Naive thymus-derived CD4-positive, alpha-beta T cell (primary cell): ENCODE measurements at places on chromosomes 11 and 22.

- no peaks in the 10 kb centered on the region for H3K4me1 ChIP-seq
- no peak for DNase-seq
- no peaks in the 10 kb centered on the region for H3K27me3 ChIP-seq
- no peak overlapping the region for H3K4me3 ChIP-seq
- H3K36me3 ChIP-seq = no peaks in the 10 kb centered on the region
These were observed 8.7 kb upstream of the MPEG1 start for GRCh38 chr11:59221441-59221840.

DNA sequence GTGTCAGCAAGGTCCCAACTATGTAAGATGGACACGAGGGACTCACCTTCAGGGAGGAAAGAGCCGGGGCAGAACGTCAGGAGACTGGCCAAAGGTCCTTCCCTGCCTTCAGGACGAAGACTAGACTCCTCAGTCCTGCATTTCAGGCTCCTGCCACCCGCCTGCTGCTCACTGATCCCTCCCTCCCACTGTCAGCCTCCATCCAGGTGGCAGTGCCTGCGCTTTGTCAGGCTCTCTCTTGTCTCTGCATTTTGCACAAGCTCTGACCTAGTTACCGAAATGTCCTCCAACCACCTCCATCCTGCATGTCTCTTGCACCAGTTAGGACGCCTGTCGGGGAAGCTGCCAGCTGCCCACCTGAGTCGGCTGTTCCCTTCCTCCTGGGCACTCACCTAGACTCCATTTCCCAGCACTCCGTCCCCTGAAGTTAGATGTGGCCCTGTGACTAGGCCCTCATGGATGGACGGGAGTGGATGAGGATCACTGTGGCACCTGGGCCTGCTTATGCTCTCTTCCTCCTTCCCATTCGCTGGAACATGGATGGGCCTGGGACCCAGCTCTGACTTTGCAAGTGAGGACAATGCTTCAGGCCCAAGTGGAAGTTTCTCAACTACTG, 8.0 kb downstream of the B3GNT6 start:
- no peaks in the 10 kb centered on the region for H3K36me3 ChIP-seq
- no peak for DNase-seq
- H3K27me3 ChIP-seq = no peaks in the 10 kb centered on the region
- H3K4me3 ChIP-seq = no peak overlapping the region
- H3K27ac ChIP-seq = no peak overlapping the region
- H3K4me1 ChIP-seq = peaks cover 3% of the 10 kb centered on the region

GRCh38 chr11:73590991-73591390, 6.9 kb downstream of the FAM168A start:
- no peak overlapping the region for H3K4me3 ChIP-seq
- no peak overlapping the region for H3K27ac ChIP-seq
- H3K27me3 ChIP-seq = no peaks in the 10 kb centered on the region
- no peaks in the 10 kb centered on the region for H3K36me3 ChIP-seq

DNA sequence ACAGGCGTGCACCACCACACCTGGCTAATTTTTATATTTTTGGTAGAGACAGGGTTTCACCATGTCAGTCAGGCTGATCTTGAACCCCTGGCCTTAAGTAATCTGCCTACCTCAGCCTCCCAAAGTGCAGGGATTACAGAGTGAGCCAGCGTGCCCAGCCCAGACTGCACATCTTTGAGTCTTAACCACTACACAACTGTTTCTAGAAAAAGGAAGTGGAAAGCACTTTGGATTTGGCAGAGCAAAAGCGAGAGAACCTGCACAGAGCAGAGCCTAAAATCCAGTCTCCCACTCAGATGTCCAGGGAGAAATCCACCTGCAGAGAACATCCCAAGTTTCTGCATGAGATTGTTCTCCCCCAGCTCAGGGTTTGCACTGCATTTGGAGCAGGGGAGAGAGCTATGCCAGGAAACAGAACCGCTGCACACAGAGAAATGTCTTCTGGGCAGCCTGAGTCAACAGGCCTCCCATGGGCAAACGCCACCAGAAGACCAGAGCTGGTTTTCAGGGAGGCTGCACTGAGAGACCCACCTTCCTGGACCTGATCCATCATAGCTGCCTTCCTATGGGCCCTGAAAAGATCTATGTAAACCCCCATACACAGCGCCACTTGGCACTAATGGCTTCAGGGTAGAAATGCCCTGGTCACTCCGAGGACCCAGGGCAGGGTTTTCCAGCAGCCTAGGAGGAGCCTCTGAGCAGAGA, 54.0 kb downstream of the RPUSD4 start:
- H3K27me3 ChIP-seq = no peaks in the 10 kb centered on the region
- no peaks in the 10 kb centered on the region for H3K36me3 ChIP-seq
- no peaks in the 10 kb centered on the region for H3K4me1 ChIP-seq
- H3K4me3 ChIP-seq = no peak overlapping the region

- no peaks in the 10 kb centered on the region for H3K27me3 ChIP-seq
- no peaks in the 10 kb centered on the region for H3K4me1 ChIP-seq
- no peak overlapping the region for H3K4me3 ChIP-seq
- H3K27ac ChIP-seq = no peak overlapping the region
- H3K36me3 ChIP-seq = no peaks in the 10 kb centered on the region
These were observed 119.1 kb upstream of the LRRC4C start for GRCh38 chr11:41578421-41579051.

- no peak for DNase-seq
- peaks cover 54% of the 10 kb centered on the region for H3K4me1 ChIP-seq
- H3K27ac ChIP-seq = peak within 1 kb of the TSS; percentile 81
These were observed at the start of gene ANKRD13D for GRCh38 chr11:67289226-67289650. TSS of gene ANKRD13D (plus strand) at chr11:67289303. CDS start at chr11:67289461, 158 bp downstream.

GRCh38 chr11:79417069-79417920, 23.5 kb downstream of the TENM4 start:
- H3K36me3 ChIP-seq = no peaks in the 10 kb centered on the region
- H3K4me3 ChIP-seq = no peak overlapping the region
- no peaks in the 10 kb centered on the region for H3K27me3 ChIP-seq
- no peaks in the 10 kb centered on the region for H3K4me1 ChIP-seq

DNA sequence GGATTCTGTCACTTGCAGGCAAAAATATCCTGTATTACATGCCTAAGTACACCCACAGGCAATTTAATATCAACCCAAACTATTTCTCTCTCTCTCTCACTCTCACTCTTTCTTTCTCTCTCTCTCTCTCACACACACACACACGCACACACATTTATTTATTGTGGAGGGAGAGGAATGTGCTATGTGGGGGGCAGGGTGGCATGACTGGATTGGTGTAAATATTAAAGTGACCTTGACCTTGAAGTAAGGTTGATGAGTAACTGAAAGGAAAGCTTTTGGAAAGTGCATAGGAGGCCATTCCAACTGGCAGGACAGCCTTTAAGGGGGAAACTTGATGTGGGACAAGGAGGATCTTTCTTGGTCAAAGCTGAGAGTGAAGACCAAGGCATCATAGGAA, 589.7 kb upstream of the KIRREL3 start:
- DNase-seq = no peak
- H3K27ac ChIP-seq = no peak overlapping the region
- no peaks in the 10 kb centered on the region for H3K27me3 ChIP-seq

DNA sequence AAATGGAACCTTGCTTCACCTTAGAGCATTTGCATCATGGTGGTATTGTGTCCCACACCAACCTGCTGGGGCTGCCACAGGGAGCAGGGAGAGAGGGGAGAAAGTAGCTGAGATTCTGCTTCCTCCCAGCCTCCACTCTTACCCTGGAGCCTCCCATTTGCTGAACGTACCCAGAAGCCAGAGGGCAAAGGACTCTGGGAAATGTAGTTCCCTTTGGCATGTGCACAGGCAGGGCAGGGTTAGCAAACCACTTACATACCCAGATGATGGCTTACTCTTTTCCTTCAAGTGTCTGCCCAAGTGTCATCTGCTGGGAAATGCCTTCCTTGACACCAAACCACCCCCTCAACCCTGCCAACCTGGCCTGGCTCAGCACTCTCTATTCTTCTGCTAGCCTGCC, 16.9 kb downstream of the SMIM38 start:
- H3K27me3 ChIP-seq = no peaks in the 10 kb centered on the region
- H3K4me1 ChIP-seq = no peaks in the 10 kb centered on the region
- DNase-seq = no peak
- no peak overlapping the region for H3K4me3 ChIP-seq
- no peaks in the 10 kb centered on the region for H3K36me3 ChIP-seq

GRCh38 chr11:112511271-112511670, 250.6 kb upstream of the PLET1 start:
- no peak for DNase-seq
- no peaks in the 10 kb centered on the region for H3K27me3 ChIP-seq
- H3K36me3 ChIP-seq = no peaks in the 10 kb centered on the region
- H3K4me1 ChIP-seq = no peaks in the 10 kb centered on the region
